T-helper 9 cell (primary cell): ENCODE measurements at places on chromosomes 4 and X.

GRCh38 chr4:47222276-47222675 lies 190.9 kb downstream of the GABRB1 start:
- DNase-seq = no peak

DNA sequence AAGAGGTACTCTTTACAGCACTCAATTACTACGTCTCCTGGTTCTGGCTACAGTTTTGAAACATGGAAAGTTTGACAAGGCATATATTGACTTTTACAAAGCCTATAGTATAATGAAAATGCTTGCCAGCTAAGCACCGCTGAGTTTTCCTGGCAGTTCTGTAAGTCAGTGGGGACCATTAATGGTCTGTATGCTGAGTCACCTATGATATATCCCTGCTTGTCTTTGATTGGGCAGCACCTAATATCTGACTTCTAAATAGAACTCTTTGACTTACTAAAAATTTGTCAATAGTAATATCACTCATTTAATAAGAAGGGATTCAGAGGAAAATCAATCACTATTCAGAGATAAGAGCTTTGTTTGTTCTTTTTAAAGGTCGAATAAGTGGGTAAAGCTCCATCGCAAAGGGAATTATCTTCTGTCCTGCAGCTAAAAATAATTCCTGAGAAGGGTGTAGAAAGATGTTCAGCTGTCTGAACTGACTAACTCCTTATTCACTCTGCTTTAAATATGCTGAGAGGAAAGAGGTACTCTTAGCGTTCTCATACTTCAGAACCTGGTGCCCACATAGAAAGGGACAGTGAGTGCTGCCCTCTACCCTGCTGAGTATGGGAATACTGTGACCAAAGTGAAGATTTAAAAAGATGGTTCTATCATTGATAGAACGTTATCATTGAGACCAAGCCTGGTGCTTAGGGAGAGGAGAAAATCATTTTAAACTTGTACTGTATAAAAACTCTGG lies 959 bp downstream of the SMPX start:
- no peak for DNase-seq

DNA sequence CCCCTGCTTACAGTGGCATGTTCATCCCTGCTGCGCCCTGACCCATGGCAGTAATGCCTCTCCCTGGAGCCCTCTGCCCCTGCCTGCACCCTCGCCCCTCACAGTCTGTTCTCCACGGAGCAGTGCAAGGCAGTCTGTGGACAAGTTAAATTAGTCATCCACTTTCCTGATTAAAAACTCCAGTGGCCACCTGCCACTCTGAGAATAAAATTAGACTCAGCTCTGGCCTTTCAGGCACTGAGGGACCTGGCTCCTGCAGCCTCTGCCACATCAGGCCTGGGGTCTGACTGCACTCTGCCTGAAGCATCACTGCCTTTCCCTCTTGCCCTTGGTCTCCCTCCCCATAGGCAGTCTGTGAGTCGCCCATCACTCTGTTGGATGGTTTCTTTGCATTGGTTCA lies 53.6 kb downstream of the GRK4 start:
- DNase-seq = no peak

- no peak for DNase-seq
These were observed 2182.5 kb upstream of the AGA start for GRCh38 chr4:179624768-179625181.

DNA sequence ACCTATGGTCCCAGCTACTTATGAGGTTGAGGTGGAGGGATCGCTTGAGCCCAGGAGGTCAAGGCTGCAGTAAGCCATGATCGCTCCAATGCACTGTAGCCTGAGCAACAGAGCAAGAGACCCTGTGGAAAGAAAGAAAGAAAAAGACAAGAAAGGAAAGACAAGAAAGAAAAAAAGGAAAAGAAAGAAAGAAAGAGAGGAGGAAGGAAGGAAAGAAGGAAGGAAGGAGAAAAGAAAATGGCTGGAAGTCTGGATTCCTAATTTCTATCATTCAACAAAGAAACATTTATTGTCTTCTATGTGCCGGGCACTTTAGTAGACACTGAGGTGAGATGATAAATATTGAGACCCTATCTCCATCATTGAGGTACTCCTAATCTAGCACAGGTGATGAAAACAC lies 26.8 kb upstream of the BCORL1 start:
- DNase-seq = no peak
